ENCODE measurements at places on chromosomes 4 and X. TPM values are rescaled to one million over a fixed set of nuclear protein-coding genes. Genes with fewer than 3 reads are reported as not detected.

- peak; percentile 51 for DNase-seq
Observed at GRCh38 chr4:24476282-24476681, 108.1 kb downstream of the DHX15 start.

Gene USP17L20
- not detected for total RNA-seq

- DNase-seq: peak; percentile 55
Observed at GRCh38 chrX:118730500-118731247, 3.3 kb downstream of the IL13RA1 start.

- no peak for DNase-seq
Observed at GRCh38 chr4:8316251-8316771, 46.8 kb downstream of the HTRA3 start.

- DNase-seq: no peak
Observed at GRCh38 chrX:86845101-86845500, 672.5 kb upstream of the KLHL4 start.

Gene SSX2B
- not detected for total RNA-seq

Gene VCX
- not detected for total RNA-seq

DNA sequence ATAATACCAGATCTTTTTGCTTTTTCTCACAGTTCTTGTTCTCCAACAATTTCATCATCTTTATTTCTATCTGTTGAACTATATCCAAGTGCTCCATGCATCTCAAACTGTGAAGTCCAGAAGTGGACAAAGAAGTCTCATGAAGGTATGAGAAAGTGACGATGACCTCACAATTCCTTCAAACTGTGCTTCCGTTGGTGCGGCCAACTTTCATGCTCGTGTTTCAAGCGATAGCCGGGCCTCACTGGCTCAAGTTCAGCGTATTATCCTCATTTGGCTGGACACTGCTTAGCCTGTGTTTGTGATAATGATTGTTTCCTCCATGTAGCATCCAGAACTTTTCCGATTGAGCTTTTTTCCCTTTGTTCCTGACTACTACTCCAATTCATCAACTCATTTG lies 143.1 kb downstream of the PALLD start:
- no peak for DNase-seq

DNA sequence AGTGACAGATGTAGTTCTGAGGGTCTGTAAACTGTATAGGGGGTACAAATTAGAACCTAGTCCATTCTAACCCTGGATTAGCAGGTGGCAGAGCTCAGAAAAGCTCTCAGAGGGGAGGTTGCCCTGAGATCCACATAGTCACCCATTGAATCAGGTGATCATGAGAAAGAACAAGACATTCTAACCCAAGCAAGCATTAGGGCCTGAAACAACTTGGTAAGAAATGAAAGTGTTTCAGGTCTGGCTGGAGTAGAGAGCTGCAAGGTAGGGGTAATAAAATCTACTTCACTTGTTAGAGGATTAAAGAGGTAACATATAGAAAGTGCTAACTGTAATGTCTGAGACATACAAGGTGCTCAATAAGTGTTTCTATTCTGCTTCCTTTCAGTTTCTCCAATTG lies 8.8 kb upstream of the BMP2K start:
- no peak for DNase-seq

- DNase-seq: no peak
Observed at GRCh38 chr4:55849724-55850123, 3.7 kb upstream of the EXOC1 start.

DNA sequence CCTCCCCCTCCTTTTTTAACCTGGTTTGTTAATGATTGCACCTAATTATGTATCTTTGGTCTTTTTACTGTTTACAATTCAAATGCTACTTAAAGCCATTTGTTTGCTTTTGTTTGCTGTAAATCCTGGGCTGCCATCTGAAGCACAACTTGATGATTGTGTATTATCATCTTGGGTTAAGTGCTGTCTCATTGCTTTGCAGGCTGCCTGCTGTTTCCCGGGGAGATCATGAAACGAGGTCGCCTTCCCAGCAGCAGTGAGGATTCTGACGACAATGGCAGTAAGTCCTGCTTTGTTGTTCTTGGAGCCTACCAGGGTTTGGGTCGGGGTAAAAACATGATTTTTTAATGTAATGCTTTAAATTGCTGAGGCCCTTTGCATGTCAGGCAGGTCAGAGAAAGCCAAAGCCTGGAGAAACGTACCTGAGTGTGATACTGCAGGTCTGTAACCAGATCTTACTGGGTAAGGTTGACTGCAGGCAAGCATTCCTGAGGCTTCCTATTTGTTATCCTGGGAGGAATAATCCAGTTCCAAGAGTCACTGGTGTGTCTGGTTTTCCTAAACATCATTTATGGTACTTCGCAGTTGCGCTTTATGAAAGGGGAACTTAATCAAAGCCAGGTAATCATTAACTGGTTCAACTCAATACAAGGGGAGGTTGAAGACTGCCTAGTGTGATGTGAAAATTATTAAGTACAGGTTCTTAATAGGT lies 22.2 kb downstream of the JADE1 start:
- peak; percentile 33 for DNase-seq

GRCh38 chrX:13198056-13198761 lies 121.6 kb downstream of the ATXN3L start:
- DNase-seq: no peak
